ENCODE measurements at places on chromosomes 4 and X.

DNA sequence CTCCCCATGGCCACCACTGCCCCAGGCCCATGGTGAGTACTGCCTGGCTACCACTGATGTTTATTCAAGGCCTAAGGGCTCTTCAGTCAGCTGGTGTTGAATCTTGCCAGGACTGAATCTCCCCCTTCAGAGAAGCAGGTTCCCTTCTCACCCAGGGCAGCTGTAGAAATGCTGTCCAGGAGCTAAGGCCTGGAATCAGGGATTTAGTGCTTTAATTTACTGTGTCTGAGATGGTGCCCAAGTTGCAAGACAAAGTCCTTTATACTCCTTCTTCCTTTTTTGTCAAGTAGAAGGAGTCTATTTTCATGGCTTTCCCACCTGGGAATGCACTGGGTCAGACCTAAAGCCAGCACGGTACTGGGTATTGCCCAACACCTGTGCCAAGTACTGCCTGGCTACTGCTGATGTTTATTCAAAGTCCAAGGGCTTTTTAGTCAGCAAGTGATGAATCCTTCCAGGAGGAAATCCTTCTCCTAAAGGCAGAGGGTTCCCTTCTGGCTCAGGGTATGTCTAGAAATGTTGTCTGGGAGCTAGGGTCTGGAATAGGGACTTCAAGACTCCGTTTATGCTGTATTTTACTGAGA, 117.6 kb upstream of the ATOH1 start:
- no peak overlapping the region for H3K27ac ChIP-seq
- no peak overlapping the region for H3K4me3 ChIP-seq
- H3K36me3 ChIP-seq, result no peaks in the 10 kb centered on the region
- no peak for DNase-seq
- H3K4me1 ChIP-seq, result no peaks in the 10 kb centered on the region
- H3K27me3 ChIP-seq, result no peaks in the 10 kb centered on the region

DNA sequence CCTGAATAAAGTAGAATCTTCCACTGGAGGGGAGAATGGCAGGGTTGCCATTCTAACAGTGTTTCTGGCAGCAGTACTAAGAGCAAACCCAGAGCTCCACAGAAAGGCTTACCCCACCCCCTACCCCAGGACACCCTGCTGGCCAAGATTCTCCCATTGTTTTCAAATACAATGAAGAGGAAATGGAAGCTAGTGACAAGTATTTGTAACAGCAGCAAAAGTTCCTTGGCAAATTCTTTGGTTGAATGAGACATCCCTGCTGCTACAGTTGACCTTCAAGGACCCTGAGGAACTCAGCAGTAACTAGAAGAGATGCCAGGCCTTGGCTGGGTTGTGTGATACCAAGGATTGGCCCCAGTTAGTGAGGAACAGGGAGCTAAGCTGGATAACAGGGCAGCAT, 124.2 kb upstream of the DGKK start:
- H3K27ac ChIP-seq, result no peak overlapping the region
- H3K27me3 ChIP-seq, result no peaks in the 10 kb centered on the region
- H3K4me1 ChIP-seq, result no peaks in the 10 kb centered on the region
- no peak overlapping the region for H3K4me3 ChIP-seq

GRCh38 chr4:56427179-56427578, 8.2 kb downstream of the PPAT start:
- H3K4me3 ChIP-seq, result no peak overlapping the region
- DNase-seq, result no peak
- 0 out of 2 replicates have a peak, but pooled peaks cover 4% of the 10 kb centered on the region for H3K4me1 ChIP-seq
- no peaks in the 10 kb centered on the region for H3K27me3 ChIP-seq
- no peak overlapping the region for H3K27ac ChIP-seq

- H3K36me3 ChIP-seq, result no peaks in the 10 kb centered on the region
- peaks cover 11% of the 10 kb centered on the region for H3K4me1 ChIP-seq
- H3K27me3 ChIP-seq, result no peaks in the 10 kb centered on the region
- no peak overlapping the region for H3K4me3 ChIP-seq
- DNase-seq, result no peak
Measured at GRCh38 chrX:37409278-37409677, 60.1 kb downstream of the PRRG1 start.

GRCh38 chr4:57187246-57187645, 77.1 kb upstream of the IGFBP7 start:
- 0 out of 2 replicates have a peak, but pooled peaks cover 2% of the 10 kb centered on the region for H3K4me1 ChIP-seq
- peak; percentile 71 for DNase-seq
- H3K27me3 ChIP-seq, result no peaks in the 10 kb centered on the region
- no peaks in the 10 kb centered on the region for H3K36me3 ChIP-seq

- peak; percentile 63 for DNase-seq
- no peak overlapping the region for H3K27ac ChIP-seq
- H3K36me3 ChIP-seq, result no peaks in the 10 kb centered on the region
- peak overlapping the region; percentile 72 for H3K4me3 ChIP-seq
Measured at GRCh38 chrX:3550160-3550751, 163.2 kb downstream of the PRKX start.

- no peak overlapping the region for H3K4me3 ChIP-seq
- H3K27ac ChIP-seq, result no peak overlapping the region
- DNase-seq, result peak; percentile 69
- no peaks in the 10 kb centered on the region for H3K27me3 ChIP-seq
Measured at GRCh38 chr4:168710353-168710946, 213.6 kb downstream of the PALLD start.

- H3K27me3 ChIP-seq, result no peaks in the 10 kb centered on the region
- H3K4me3 ChIP-seq, result no peak overlapping the region
- no peaks in the 10 kb centered on the region for H3K4me1 ChIP-seq
- DNase-seq, result no peak
- H3K27ac ChIP-seq, result no peak overlapping the region
- H3K36me3 ChIP-seq, result no peaks in the 10 kb centered on the region
Measured at GRCh38 chr4:156021298-156021697, 67.6 kb upstream of the CTSO start.

GRCh38 chr4:8646296-8647093, 53.9 kb downstream of the CPZ start:
- no peaks in the 10 kb centered on the region for H3K4me1 ChIP-seq
- peaks cover 20% of the 10 kb centered on the region for H3K27me3 ChIP-seq
- no peak overlapping the region for H3K4me3 ChIP-seq
- no peak overlapping the region for H3K27ac ChIP-seq
- DNase-seq, result no peak

- no peaks in the 10 kb centered on the region for H3K36me3 ChIP-seq
- DNase-seq, result peak; percentile 70
- H3K27ac ChIP-seq, result no peak overlapping the region
- H3K4me3 ChIP-seq, result no peak overlapping the region
- H3K4me1 ChIP-seq, result no peaks in the 10 kb centered on the region
- no peaks in the 10 kb centered on the region for H3K27me3 ChIP-seq
Measured at GRCh38 chr4:16794816-16795445, 103.5 kb downstream of the LDB2 start.

- H3K36me3 ChIP-seq, result no peaks in the 10 kb centered on the region
- H3K4me1 ChIP-seq, result no peaks in the 10 kb centered on the region
- H3K27ac ChIP-seq, result no peak overlapping the region
- no peak overlapping the region for H3K4me3 ChIP-seq
Measured at GRCh38 chr4:31291238-31291637, 571.1 kb downstream of the PCDH7 start.

- no peaks in the 10 kb centered on the region for H3K36me3 ChIP-seq
- DNase-seq, result no peak
- H3K4me1 ChIP-seq, result peaks cover 11% of the 10 kb centered on the region
Measured at GRCh38 chr4:3364634-3365314, 72.0 kb downstream of the RGS12 start.

GRCh38 chr4:62676962-62677361, 1476.8 kb downstream of the ADGRL3 start:
- DNase-seq, result no peak
- no peaks in the 10 kb centered on the region for H3K27me3 ChIP-seq
- no peaks in the 10 kb centered on the region for H3K4me1 ChIP-seq
- H3K27ac ChIP-seq, result no peak overlapping the region
- H3K4me3 ChIP-seq, result no peak overlapping the region

- DNase-seq, result peak; percentile 55
- H3K27ac ChIP-seq, result no peak overlapping the region
- H3K4me1 ChIP-seq, result peaks cover 8% of the 10 kb centered on the region
- no peaks in the 10 kb centered on the region for H3K36me3 ChIP-seq
- 0 out of 2 replicates have a peak overlapping the region, but pooled peaks have one; percentile 8 for H3K4me3 ChIP-seq
Measured at GRCh38 chr4:33780952-33781791, 2463.1 kb downstream of the ARAP2 start.

- no peak overlapping the region for H3K4me3 ChIP-seq
- no peak overlapping the region for H3K27ac ChIP-seq
- H3K27me3 ChIP-seq, result no peaks in the 10 kb centered on the region
- no peak for DNase-seq
- peaks cover 11% of the 10 kb centered on the region for H3K4me1 ChIP-seq
Measured at GRCh38 chr4:123216543-123216942, 180.1 kb upstream of the SPRY1 start.

DNA sequence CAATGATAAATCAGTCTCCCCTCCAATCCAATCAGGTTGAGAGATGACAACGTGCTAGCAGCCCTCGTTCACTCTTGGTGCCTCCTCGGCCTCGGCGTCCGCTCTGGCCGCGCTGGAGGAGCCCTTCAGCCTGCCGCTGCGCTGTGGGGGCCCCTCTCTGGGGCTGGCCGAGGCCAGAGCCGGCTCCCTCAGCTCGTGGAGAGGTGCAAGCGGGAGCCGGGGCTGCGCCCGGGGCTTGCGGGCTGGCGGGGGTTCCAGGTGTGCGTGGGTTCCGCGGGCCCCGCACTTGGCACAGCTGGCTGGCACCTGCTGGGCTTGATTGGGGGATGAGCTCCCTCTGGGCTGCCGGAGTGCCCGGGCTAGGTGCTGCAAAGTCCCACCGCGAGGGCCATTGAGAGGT, 40.9 kb upstream of the PRSS48 start:
- H3K4me1 ChIP-seq, result no peaks in the 10 kb centered on the region
- H3K36me3 ChIP-seq, result no peaks in the 10 kb centered on the region
- no peak overlapping the region for H3K4me3 ChIP-seq
- no peak for DNase-seq
- H3K27ac ChIP-seq, result no peak overlapping the region

DNA sequence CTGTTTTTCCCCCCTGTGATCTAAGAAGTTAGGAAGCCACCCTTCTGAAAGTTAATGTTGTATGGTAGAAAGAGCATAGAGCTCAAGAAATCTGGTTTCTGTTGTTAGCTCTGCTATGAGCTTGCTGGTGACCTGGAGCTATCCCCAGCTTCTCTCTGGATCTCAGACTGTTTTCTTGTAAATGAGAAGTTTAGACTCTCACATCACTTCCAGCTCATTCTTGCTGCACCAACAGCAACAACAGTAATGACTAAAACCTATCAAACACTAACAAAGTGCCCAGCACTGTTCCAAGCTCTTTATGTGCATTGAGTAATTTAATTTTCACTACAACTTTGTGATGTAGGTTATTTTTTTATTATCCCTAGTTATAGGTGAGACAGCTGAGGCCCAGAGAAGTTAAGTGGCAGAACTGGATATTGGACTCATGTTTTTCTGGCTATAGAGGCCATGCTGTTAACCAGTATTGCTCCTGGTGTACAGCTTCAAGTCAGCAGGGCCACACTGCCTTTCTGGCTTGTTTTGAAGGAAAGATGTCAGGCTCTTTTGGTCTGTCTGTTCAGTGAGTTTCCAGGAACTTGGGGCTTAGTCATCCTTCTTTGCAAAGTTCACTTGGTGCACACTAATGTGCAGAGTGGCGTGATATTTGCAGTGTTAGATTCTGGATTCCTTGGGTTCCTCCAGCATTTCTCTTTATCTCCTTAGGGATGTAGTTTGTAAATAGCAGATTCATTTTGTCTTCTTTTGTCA, 27.8 kb upstream of the TMEM164 start:
- no peak for DNase-seq
- H3K36me3 ChIP-seq, result no peaks in the 10 kb centered on the region
- no peak overlapping the region for H3K27ac ChIP-seq
- no peaks in the 10 kb centered on the region for H3K27me3 ChIP-seq
- H3K4me1 ChIP-seq, result no peaks in the 10 kb centered on the region
- no peak overlapping the region for H3K4me3 ChIP-seq

DNA sequence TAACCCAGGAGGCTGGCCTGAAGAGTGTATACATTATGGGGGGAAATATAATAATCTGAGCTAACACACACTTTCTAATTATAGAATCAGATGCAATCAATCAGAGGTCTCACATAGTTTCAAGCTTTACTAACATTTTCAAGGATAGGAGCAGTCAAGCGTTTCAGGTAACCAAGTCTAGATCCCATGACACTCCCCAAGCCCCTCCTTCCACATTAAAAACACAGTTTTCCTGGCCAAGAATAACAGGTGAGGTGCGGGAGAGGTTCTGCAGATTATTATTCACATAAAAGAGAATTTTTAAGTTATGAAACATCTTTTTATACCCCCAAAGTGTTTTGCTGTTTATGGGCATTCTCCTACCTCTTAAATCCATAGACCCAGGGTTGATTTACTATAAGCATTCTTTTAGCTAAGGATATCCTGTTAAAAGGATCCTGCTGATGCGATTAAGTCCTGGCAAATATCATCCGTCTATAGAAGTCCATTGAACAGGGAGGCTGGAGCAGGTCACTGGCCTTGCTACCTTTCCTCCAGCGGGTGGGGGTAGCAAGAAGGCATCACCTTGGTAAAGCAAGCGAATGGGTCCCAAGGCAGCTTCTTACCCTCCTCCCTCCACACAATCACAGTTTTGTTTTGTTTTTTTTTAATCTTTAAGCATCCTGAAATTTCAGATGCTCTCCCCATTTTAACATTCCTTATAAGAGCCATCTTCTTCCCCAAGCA, 104.7 kb upstream of the GPM6A start:
- no peaks in the 10 kb centered on the region for H3K27me3 ChIP-seq
- H3K4me1 ChIP-seq, result no peaks in the 10 kb centered on the region
- no peak overlapping the region for H3K4me3 ChIP-seq
- H3K36me3 ChIP-seq, result no peaks in the 10 kb centered on the region
- no peak for DNase-seq

- no peaks in the 10 kb centered on the region for H3K4me1 ChIP-seq
- no peaks in the 10 kb centered on the region for H3K27me3 ChIP-seq
- no peaks in the 10 kb centered on the region for H3K36me3 ChIP-seq
- no peak for DNase-seq
- H3K4me3 ChIP-seq, result no peak overlapping the region
Measured at GRCh38 chrX:69705818-69706217, 89.9 kb downstream of the EDA start.

DNA sequence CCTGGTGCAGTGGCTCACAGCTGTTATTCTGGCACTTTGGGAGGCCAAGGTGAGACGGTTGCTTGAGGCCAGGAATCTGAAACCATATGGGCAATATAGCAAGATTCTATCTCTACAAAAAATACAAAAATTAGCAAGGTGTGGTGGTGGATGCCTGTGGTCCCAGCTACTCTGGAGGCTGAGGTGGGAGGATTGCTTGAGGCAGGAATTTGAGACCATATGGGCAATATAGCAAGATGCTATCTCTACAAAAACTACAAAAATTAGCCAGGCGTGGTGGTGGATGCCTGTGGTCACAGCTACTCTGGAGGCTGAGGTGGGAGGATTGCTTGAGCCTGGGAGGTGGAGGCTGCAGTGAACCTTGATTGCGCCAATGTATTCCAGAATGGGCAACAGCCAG, 2.3 kb downstream of the ADGRG4 start:
- no peaks in the 10 kb centered on the region for H3K27me3 ChIP-seq
- no peak overlapping the region for H3K27ac ChIP-seq
- H3K36me3 ChIP-seq, result no peaks in the 10 kb centered on the region
- H3K4me3 ChIP-seq, result no peak overlapping the region
- H3K4me1 ChIP-seq, result no peaks in the 10 kb centered on the region

- H3K4me1 ChIP-seq, result no peaks in the 10 kb centered on the region
- peak; percentile 68 for DNase-seq
- peaks cover 7% of the 10 kb centered on the region for H3K36me3 ChIP-seq
- peak overlapping the region; percentile 91 for H3K27ac ChIP-seq
- no peaks in the 10 kb centered on the region for H3K27me3 ChIP-seq
Measured at GRCh38 chr4:337932-338758, 531 bp downstream of the ZNF141 start.

- peak overlapping the region; percentile 72 for H3K27ac ChIP-seq
- H3K36me3 ChIP-seq, result no peaks in the 10 kb centered on the region
Measured at GRCh38 chrX:40107291-40108161, 9.8 kb upstream of the BCOR start.

All from GM23248 (cell line).